Hematopoietic multipotent progenitor cell treated with erythropoietin and hydrocortisone succinate and interleukin-3 and kit ligand, for 8 days (in vitro differentiated cells): ENCODE measurements at places on chromosomes 6 and 20.

DNA sequence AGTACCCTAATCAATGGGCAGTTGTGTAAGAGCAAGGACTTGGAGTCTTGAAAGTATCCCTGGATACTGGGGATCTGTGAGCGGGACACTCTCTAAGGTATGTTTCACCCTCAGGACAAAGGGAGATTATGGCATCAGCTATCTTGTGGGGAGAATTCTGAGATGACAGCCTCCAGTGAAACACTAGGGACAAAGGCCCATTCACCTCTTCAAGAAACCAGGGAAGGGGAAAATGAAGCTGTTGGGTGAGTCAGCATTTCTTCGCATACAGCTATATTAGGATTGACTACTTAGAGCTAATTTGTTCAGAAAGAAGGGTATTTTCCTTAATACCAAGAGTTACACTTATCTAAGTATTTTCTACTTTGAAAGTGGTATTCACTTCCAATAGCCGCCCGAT lies 35.9 kb downstream of the OPN5 start:
- no peak for DNase-seq

DNA sequence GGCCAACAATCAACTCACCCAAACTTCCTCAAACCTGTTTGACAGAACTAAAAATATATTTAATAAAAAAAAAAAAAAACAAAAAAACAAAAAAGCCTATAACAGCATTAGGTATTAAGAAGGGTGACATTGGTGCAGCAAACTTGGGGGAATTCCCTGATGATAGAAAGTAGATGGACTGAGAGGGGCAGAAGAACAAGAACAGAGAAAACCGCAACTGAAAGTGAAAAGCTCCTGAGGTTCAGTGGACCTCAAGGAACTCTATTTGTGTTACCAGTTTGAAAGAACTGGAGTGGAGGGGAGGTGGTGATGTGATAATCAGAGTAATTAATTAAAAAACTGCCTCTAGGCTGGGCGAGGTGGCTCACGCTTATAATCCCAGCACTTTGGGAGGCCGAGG lies 53.8 kb downstream of the MACROD2 start:
- DNase-seq: no peak

DNA sequence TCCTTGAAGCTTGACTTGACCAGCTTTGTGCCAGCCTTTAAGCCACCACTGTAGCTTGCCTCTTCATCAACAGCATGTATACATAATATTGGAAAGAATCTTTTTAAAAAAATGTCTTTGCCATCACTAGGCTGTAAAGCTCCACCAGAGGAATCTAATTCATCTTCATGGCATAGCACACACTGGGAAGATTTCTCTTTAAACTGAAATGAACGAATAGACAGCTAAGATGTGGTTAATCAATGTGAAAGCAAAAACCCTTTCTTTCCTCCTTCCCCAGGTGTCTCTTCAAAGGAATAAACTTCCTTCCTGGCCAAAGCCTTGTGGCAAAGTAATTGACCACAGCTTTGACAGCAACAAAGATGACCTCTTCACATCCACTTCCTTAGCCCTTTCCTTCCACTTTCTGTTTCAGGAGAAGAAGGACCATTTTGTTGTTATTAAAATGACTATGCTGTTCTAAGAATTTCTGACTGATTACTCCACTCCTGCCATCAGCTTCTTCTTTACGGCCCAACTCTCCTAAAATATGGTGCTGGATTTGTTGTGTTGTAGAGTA lies 428.7 kb upstream of the SOX4 start:
- no peak for DNase-seq

DNA sequence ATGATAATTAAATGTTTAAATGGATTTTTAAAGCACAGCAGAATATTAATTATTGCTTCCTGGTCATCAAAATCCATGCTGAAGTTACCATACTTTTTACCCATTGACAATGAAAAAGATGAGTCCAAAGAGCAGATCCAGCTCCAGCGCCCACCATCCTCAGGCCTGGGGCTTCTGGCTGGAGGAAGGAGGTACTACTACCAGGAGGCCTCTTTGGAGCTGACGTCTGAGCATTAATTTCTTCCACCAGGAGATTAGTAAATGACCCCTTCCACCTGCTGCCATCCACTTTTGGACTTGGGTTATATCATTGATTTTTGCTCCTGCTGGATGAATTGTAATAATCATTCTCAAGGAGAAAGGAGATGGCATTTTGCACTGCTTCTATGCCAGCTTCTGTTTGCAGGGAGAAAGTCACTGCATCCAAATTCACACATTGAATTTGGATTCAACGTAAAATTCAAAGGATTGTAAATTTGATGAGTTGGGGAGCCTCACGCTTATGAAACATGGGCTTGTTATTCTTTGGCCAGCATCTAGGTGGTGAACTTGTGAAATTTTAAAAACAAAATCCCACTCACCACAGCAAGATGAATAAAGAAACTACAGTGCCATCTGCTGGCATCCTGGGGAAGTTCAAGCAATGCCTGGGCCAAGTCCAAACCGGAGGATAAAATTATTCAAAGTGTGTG lies 121.8 kb downstream of the SASH1 start:
- DNase-seq: peak; percentile 60

GRCh38 chr20:3803289-3803688 lies 7.2 kb downstream of the CDC25B start:
- DNase-seq: no peak

GRCh38 chr6:154414021-154414813 lies 57.6 kb upstream of the IPCEF1 start:
- no peak for DNase-seq
